Activated CD4-positive, alpha-beta T cell treated with anti-CD3 and anti-CD28 coated beads, Interleukin-2, amount 10 ng/mL, durations not matched to agents 24 days and 14 days (primary cell): ENCODE measurements at places on chromosomes 3 and 15. TPM values are rescaled to one million over a fixed set of nuclear protein-coding genes. Genes with fewer than 3 reads are reported as not detected.

RRP9 gene
- total RNA-seq: 92.3 and 95.5 TPM in 2 replicates

DNA sequence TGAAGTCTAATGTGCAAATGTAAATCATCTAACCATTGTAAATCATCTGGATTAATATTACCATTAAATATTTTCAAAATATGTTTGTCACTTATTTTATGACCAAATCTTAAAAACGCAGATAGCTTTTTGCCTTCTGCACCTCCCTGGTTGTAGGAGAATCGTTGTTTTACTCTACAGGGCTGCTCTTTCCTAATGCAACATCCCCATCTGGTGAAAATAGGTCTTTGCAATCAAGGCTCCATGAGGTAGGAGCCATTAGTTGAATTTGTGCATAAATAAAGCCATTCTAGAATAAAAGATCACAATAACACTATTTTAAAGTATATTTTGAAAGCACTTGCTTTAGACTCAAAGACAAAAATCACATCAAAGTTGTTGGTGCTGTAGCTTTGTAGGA is 535.6 kb upstream of the AGTR1 start:
- no peak for DNase-seq

DNA sequence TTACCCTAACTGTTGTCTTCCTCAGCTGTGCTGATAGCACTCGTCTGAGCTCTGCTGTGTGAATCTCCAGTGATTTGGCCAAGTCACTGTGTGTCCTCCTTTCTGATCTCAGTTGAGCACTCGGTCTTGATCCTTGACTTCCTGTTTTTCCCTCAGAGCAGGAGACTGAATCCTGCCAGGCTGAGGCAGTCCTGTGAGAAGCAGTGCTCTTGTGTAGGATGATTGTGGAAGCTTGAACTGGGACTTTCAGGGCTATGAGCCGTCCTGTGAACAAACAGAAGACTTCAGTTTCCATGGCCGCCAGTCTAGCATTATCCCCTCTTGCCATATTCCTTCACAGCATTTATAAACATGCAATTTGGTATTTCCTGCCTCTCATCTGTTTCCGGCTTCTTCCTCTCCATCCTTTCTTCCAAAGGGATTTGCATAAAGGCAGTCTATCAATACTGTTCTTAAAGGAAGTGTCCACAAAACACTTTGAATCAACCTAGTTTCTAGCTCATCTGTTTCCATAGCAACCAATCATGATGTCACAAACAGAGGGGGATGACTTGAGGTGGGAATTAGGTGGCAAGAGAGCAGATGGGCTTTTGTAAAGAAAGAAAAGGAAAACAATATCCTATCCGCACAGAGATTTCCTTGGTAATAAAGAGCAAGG is 237.2 kb downstream of the AGBL1 start:
- no peak for DNase-seq

DNA sequence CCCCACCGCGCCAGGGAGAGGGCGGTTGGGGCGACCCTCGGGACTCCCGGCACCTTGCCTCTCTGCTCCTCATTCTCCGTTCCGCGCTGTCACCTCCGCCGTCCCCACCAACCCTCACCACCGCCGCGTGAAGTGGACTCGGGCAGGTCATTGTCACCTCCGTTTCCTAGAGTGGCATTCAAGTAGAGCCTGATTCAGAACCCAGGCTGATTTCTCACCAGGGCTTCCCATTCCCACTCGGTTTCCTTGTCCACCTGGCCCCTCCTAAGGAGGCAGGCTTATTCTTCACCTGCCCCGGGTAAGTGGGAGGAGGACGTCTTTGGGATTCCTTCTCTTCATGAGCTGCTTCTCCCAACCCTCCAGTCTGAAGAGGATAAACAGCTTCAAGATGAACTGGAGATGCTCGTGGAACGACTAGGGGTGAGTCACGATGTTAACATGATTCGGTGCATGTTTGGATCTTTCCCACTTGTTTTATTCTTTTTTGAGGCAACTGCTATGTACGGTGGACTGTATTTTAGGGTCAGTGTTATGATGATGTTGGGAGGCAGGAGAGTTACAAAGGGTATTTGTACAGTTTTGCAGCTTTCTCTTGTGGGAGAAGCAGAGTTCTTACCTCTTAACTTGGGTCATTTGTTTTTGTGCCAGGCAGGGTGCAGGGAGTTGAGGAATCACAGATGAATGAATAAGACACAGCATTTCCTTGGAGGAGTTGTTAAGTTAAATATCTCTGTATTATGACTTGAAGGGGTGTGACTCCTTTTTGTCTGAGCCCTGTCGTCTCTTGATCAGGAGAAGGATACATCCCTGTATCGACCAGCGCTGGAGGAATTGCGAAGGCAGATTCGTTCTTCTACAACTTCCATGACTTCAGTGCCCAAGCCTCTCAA is 692 bp downstream of the PSMD2 start:
- no peak for DNase-seq

- DNase-seq: no peak
Measured at GRCh38 chr3:96779810-96780209, 34.6 kb upstream of the EPHA6 start.
